Activated naive CD4-positive, alpha-beta T cell (primary cell): ENCODE measurements at places on chromosomes 7 and 10.

DNA sequence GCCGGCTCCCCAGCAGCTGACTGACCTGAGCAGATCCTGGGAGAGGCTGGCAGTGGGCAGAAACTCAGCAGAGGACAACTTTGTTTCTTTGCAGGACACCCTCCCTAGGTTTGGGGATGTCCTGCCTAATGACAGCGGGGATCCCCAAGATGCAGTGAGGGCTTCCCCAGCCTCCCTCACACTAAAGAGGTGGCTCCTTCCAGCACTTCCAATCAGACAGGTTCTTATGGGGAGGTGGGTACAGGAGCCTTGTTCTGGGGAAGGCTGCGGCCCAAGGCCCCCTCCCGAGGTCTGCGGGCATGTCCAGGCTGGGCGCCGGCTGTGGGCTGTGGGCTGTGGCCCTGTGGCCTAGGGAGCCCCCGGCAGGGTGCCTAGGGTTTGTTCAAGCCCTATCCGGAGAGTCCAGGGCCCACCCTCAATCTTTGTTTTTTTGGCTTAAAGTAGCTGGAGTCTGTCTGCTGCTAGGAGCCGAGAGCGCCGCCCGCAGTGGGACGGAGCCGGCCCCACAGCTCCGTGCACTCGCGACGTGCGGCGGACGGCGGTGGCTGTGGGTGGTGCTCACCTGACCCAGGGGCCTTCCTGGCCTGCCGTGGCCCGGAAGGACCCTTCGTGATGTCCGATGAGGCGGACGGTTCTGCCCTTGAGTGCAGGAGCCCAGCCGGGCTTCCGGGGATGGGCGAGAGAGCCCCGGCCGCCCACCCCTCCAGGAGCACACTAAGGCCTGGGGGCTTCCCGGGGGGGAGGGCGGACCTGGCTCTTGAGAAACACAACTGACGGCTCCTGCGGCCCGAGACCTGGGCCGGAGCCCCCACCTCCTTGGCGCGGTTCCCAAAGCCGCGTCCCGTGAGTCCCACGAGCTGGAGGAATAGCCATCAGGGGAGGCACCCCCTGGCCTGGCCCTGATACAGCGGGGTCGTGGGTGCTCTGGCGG, 57.2 kb downstream of the PDGFA start:
- no peak for DNase-seq

DNA sequence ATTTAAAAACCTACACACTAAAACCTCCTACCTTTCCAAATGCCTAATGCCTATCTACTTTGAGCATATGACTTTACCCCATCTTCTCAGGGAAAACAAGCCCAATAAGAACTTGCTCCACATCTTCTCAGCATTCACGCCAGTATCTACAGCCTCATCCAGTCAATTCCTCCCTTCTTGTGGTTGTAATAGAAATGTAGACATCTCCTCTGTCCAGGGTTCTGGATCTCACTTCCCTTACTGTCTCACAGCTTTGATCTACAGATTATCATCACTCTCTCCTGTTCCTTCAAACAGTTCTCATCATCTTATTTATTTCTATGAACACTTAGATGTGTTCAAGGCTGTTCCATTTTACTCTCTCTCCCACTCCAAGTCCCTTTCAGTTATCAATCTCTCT, 70.4 kb upstream of the NOBOX start:
- DNase-seq: no peak

DNA sequence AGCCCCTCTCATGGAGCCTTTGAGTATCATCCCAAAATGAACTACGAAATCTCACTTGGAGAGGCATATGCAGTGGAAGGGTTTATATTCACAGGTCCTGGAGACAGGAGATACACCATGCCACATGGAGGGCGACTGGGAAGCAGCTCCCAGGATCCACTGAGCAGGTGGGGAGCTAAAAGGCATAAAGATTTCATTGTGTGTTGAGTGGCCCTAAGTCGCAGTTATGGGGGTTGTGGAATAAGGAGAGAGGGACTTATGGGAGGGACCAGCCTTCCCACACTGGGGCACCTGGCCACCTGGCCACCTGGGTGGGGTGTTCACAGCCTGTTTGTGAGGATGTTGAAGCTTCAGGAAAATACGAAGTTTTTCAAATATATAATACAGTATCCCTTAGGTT, 37.0 kb upstream of the CHST3 start:
- DNase-seq: no peak

- no peak for DNase-seq
These were observed 654 bp downstream of the ALKBH4 start for GRCh38 chr7:102463841-102464576.

- no peak for DNase-seq
These were observed 146.7 kb downstream of the WNT2 start for GRCh38 chr7:117176206-117176605.

GRCh38 chr7:112748381-112748780, 41.8 kb downstream of the TMEM168 start:
- no peak for DNase-seq

DNA sequence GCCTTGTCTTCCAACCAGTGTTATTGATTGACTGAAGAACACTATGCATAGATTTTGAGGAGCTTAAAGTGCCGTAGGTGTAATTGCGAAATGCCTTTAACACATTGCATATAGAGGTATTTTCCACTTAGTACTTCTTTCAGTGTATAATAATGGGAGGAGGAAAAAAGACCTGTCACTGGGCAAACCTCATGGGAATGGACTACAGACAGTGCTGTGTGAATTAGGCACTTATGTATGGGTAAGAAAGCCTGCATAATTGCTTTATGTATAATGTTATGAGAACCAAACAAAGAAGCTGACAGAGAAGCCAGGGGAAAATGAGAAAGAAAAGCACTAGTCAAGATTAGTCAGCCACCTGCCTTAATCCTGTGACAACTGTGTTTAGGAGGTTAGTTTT, 12.4 kb upstream of the SCRN1 start:
- no peak for DNase-seq

DNA sequence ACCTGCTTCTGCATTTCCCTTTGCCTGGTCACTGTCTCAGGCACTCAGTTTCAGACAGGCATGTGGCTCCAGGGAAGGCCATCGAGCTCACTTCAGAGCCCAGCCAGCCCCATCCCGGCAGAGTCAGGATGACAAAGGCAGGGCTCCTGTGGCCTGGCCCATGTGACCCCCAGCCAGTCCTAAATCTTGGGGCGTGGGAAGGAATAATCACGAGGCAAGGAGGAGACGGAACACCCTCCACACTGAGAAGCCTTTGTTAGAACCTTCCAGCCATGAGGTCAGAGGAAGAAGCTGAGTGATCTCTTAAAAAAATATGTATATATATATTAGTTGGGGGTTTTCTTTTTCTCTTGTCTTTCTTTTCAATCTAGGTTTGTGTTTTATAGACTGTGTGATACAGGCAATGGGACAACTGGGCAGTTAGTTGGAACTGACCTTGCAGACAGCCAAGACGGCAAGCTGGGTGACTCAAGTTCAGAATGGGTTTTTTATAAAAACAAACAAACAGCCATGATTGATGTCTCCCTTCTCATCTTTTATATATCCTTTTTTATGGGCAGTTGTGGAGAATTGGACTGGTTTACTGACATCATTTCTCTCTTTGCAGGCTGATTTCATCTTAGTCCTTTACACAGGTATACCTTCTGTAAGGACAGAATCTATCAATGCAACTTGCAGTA, 60.8 kb downstream of the CHN2 start:
- no peak for DNase-seq

GRCh38 chr7:74320645-74321221, 31.5 kb downstream of the CLIP2 start:
- DNase-seq: no peak

GRCh38 chr10:8225187-8225586, 170.7 kb downstream of the GATA3 start:
- no peak for DNase-seq

GRCh38 chr10:131928248-131929095, 27.7 kb downstream of the PPP2R2D start:
- no peak for DNase-seq
